ENCODE measurements at places on chromosomes 11 and 22.

GRCh38 chr11:129910360-129910759, 15.0 kb upstream of the NFRKB start:
- DNase-seq, result no peak

DNA sequence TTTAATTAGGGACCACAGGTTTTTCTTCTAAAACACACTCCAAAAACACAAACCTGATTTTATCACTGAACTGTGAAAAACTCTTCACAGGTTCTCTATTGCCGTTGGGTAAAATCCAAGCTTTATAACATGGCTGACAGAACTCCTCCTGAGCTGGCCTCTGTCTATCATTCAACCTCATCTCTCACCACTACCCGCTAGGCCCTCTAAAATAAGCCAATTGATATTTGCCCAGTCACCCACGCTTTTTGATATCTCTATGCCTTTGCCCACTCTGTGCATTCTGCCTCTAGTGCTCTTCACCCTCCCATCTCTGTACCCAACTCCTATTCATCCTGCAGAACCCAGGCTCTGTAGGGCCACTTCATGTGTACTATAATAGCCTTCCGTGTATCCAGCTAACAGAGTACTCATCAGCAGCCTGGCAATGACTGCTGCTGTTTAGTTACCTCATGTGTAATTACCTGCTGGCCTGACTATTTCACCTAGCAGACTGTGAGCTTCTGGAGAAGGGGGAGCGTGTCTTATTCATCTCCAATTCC, 1.1 kb upstream of the CNGA4 start:
- DNase-seq, result no peak

DNA sequence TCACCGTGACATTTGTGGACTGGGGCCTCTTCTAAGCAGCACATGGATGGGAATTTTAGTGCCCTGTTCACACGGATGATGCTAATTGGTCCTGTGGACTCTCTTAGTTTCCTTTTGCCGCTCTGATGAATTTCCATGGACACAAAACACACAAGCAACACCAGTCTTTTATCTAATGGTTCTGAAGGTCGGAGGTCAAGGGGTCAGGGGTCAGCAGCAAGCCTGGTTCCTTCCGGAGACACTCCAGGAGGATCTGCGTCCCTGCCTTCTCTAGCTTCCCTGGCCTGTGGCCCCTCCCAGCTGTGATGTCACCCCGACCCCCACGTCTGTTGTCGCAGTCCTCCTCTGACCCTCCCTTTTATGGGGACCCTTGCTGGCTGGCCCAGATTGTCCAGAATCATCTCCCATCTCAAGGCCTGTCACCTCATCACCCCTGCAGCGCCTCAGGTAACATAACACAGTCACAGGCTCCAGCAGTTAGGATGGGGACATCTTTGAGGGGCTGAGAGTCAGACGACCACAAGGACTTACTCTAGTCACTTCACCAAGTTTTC, 6.8 kb downstream of the NADSYN1 start:
- DNase-seq, result no peak

DNA sequence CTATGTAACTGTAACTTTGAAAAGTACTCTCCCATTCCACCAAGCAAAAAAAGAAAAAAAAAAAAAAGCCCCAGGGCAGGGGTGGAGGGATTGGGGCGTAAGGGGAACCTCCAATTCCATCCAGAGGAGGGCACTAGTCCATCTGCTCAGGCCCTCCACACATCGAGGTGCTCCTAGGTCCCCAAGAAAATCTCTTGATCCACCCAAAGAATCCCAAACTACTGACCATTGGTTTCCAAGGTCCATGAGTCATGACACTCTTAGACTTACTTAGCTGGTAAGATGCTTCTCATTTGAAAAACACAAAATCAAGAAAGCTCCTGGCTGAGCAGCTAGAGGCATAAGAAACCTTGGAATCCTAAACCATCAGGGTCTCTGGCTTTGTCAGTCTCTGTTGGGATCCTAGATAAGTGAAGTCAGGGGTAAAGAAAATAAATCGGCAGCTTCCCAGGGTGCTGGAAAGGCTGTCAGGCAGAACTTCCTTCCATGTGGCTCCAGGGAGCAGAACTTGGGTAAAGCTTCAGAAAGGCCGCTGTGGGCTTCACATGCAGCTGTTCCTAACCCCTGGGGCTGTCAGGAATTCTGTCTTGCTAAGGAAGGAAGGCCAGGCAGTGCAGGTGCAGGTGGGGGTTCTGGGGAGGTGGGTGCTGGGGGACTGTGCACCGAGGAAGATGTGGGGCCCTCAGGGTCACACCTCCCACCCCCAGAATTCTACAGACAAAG, 49.4 kb upstream of the ADA2 start:
- DNase-seq, result no peak

DNA sequence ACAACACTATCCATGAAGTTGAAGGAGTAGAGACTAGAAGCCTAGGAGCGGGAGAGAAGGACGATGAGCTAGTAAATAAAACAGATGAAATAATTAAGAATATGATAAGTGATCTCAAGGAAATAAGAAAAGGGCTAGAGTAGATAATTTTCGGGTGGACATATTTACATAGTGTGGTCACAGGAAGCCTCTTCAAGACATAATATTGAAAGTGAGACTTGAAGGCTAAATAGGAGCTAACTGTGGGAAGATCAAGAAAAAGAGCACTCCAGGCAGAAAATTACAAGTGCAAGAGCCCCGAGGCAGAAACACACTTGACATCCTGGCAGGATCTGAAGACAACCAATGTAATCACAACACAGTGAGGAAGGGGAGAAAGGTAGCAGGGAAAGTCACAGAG, 11.9 kb upstream of the PPFIBP2 start:
- DNase-seq, result no peak

DNA sequence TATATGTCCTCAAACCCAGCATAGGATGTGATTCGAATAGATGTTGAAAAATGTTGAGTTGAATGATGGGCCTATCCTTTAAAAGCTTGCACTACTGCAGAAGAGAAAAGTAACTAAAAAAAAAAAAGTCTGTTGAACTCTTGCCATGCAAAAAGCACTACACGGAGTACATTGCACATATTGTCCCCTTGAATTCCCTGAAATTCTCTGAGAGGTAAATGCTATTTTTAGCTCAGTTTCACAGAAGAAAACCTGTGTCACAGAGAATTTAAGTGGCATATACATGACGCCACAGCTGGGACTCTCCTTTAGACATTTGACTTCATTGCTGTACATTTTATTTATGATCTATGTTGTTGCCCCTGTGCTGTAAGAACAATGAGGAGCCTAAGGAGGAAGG, 583.8 kb downstream of the SOX6 start:
- DNase-seq, result no peak

- no peak for DNase-seq
These were observed 29.1 kb upstream of the SYT7 start for GRCh38 chr11:61609980-61610366.

- DNase-seq, result peak; percentile 76
These were observed 16.7 kb upstream of the TMEM123 start for GRCh38 chr11:102469196-102469821.

DNA sequence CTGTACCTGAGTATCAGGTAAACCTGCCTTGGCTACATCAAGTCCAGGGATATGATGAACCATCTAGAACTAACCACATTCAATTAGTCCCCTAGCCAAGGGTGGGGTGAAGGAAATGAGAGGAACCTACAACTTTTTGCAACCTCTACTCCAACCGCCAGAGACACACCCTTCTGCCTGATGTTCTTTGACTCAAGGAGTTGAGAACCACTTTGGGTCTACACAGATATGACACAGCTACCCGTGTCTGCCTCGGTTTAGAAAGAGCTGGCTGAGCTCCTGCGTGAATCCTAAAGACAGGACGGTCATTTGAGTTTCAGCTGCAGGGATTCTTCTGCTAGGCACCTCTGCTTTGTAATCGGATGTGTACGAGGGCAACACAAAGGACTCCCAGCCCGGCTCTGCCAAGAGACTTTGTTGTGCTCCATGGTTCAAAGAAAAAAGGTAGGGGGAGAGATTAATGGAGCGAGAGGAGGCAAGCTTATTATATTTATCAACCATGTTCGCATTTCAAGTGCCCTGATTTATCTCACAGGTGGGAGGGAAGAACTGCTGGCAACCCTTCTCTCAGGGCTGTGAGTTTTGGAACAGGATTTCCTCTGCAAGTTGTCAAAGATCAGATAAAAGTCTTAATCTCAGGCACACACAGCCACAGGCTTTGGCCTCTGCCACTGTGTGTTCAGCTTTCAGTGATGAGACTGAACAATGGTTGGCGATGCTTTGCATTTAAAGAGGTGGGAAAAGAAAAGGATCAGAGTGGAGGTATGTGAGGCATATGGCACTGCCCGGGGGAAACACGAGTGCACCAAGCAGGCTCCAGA, 35.1 kb downstream of the FLI1 start:
- no peak for DNase-seq

- no peak for DNase-seq
These were observed 62.7 kb downstream of the STK33 start for GRCh38 chr11:8531312-8531711.

DNA sequence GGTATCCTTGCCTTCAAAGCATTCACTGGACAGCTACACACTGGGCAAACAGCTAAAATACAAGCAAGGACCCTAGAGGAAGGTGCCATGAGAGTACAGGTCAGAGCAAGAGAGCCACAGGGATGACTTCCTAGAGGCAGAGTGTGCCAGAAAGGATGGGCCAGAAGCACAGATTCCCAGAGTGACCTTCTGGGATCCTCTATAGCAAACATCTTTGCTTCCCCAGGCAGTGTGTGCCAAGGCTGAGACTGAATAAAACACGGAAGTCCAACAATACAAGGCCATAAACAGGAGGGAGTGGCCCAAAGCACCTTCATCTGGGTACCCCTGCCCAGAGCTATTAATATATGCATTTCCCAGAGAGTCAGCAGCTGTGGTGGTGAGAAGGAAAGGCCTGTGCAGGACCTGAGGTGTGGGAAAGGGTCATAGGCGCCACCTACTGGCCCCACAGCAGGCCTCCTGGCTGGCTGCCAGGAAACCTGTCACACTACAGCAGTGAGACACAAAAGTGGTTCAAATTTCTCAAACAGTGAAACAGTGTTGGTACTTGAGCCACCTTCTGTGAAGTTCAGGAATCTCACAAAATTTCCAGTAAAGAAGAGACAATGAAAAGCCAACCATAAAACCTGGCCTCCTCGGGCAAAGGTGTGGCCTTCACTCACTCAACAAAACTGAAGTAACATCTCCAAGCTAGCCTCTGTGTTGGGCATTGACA, 20.3 kb downstream of the CLPB start:
- peak; percentile 70 for DNase-seq

DNA sequence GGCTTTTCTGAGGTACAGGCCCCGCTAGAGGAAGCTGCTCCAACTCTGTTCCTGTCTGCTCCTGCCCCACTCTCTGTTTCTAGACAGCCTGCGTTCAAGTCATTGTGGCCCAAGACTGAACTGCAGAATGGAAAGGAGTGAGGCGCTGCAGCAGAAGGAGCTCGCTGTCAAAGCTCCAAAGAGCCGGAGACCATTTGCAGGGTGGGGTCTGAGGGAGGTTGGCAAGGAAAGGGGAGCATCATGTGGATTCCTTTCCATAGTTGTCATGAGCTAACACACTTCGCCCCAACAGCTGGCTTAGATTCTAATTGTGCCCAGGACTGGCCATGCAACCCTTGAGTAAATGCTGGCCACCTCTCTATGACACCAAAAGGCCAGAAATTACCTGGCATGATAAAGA, 18.8 kb downstream of the APOL4 start:
- DNase-seq, result no peak

- no peak for DNase-seq
These were observed 51.3 kb upstream of the SCUBE2 start for GRCh38 chr11:9142732-9143131.

GRCh38 chr11:8038393-8038792, 42.6 kb upstream of the TUB start:
- DNase-seq, result no peak

DNA sequence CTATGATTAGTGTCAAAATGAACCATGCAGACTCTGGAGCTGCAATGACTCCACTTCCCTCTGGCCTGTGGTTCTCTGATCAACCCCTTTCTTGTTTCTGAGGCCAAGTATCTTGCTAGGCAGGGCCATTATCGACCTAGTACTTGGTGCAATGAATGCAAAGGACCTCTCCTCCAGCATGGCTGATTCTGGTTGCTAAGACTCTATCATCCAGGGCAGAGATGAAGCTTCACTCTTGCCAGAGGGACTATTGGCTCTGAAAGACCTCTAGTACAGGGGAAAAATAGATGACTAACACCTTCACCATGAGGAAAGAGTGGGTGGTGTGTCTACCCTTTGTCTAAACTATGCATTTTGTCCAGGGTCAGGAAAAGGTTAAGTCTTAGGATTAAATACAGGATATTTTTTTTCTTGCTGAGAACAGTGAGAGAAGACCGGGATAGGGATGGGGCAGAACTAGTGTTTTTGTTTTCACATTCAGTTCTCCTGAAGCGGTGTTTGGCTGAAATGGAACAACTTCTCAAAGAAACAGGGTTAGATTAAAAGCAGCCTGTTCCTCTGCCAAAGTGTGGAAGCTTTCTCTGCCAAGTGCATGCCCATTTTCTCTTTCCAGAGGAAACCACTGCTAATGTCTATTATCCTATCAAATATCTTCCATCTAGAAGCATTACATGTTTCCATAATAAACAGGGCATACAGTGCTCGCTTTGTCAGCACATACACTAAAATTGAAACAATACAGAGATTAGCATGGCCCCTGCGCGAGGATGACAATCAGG, 5.0 kb upstream of the MTFP1 start:
- peak; percentile 89 for DNase-seq

GRCh38 chr11:69049490-69049867, 747 bp downstream of the TPCN2 start:
- DNase-seq, result no peak

DNA sequence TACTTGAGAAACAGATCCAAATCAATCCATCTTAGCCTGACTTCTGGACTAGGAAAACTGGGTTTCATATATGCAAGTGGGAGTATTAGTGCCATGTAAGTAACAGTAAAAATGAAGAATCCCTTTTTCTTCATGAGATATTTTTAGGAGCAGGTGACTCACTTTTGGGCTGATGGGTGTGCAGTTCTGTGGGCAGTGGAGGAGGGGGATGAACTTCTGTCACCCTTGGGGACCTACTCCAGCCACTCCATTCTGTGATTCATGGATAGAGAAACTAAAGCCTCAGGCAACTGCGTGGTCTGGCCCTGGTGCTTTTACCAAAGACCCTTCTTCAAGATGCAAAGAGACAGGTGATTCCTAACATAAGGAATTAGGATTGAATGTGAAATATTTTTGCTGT, 208.6 kb upstream of the NARS2 start:
- DNase-seq, result no peak

DNA sequence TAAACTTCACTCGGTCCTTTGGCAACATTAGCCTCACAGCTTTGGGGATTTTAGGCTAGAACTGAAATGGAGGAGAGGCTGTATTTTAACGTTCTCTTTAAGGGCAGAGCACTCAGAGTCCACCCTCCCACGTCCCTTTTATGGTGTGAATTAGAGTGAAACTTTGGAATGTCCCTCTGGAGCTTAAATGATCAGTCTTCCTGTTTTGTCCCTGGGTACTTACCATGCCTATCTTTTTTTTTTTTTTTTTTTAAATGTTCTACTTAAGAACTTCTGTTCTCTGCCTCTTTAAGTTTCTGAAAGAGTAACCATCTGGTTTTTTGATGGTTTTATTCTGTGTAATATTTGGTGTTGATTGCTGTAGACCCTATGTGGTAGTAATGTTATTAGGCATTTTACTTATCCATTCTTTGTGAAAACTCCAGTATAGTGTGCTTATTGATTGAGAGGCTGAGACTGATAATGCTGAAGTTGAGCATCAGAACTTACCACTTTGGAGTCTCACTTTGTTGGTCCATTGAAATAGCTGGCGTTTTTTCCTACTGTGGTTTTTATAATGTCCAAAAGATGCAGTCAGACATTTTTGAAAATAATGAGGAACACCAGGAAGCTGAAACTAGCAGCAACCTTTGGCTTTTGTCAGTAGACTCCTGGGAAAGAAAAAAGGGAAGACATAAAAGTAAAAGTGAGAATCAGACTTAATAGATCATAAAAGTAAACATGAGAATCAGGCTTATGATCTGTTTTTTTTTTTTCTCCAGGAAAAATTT, 11.6 kb downstream of the UVRAG start:
- no peak for DNase-seq

Measured in astrocyte of the spinal cord (primary cell).